ENCODE measurements at places on chromosomes 5 and 9.

- no peak for DNase-seq
These were observed 176.8 kb upstream of the RASEF start for GRCh38 chr9:83239747-83240146.

DNA sequence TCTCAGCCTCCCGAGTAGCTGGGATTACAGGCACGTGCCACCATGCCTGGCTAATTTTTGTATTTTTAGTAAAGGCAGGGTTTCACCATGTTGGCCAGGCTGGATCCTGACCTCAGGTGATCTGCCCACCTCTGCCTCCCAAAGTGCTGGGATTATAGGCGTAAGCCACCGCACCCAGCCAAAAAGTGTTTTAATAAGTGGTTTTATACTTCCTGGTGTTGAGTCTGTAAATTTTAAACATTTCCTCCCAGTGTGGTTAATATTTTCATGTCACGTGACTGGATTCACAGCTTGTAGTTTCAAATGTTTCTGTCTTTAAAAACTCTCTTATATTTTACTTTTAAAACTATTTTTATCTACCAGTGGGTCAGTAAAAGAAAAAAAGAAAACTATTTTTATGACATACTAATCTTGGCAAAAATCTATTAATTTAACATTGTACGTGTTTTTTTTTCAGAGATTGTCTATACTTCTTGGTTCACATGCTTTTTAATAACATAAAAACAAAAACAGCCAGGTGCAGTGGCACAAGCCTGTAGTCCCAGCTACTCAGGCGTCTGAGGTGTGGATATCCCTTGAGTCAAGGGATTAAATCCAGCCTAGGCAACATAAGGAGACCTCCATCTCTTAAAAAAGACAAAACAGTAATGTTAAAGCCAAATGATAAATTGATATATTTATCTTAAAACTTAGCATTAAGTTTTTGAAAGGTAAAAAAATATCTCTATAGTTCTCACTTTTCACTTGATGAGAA is 117.1 kb downstream of the DMXL1 start:
- DNase-seq, result no peak

DNA sequence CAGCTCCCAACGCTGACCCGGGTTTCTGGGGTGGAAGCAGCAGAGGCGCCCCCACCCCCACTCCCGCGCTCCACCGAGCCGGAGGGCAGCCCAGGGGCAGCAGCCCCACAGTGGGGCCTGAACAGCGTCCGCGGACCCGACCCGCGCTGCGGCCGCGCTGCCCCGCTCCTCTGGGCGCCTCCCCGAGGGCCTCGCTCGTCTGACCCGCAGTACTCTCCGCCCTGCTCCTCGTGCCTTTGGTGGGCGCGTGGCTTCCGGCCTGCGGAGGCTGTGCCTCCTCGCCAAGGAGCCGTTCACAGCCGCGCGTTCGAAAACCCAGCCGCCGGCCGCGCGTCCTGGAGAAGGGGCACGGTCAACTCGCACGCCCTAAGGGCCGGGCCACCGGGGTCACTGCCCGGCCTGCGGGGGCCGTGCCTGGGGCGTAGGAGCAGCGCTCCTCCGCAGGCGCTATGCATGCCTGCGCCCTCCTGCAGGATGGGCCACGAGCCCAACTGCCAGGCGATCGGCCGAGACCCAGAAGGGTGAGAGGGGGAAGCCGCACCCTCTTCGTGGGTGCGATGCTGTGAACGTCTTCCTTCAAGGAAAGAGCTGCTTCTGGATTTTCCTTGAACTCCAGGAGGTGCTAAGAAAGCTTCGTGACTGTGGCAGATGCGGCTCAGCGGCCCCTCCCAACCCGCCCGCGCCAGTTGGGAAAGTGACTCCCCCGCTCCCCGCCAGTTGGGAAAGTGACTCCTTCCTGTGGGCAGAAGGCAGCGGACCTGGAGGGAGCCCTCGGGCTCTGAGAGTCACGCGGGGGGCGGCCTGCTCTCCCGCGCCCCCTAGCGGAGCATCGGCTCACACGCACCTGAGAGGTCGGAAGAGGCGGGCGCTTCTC is 82.7 kb downstream of the HSD17B3 start:
- DNase-seq, result peak; percentile 45

DNA sequence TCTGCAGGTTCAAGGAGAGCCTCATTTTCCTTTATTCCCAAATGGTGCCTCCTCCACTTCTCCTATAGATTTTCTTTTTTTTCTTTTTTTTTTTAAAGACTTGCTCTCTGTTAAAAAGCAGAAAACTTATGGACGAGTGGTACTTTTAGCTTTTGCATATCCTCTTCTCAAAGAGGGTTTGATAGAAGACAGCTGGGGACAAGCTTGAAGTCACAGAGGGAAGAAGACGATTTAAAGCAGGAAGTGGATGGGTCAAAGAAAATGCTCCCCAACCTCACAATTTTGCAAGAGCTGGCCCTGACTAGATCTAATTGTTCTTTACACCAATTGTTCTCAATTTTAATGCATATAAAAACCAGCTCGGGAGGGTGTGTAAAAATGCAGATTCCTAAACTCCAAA is 48.9 kb downstream of the APBA1 start:
- DNase-seq, result no peak

- no peak for DNase-seq
These were observed 240.7 kb upstream of the DAPK1 start for GRCh38 chr9:87256973-87257372.

DNA sequence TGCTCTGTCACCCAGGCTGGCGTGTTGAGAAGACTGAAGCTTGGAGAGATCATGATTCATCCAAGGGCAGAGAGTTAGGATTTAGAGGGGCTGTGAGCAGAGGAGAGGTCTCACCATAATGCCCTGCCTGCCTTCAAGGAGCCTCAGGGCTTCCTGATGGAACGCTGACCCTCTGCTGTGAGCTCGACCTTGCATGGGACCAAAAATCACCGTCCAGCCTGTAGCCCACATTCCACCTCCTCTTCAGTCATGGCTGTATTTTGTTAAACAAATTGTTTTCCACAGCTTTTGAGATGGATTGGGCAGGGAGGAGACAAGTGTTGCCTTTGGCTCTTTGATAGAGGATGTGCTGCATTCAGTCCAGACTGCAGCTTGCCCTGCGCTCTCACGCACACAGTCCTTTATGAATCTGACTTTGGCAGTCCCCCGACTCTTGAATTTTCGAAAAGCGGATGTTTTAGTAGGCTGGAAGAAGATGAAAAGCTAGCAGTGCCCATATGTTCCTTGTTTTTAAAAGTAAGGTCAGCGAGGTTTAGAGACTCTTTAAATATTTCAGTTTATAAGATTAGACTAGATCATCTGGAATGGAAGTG is 79.5 kb downstream of the MVB12B start:
- DNase-seq, result no peak

DNA sequence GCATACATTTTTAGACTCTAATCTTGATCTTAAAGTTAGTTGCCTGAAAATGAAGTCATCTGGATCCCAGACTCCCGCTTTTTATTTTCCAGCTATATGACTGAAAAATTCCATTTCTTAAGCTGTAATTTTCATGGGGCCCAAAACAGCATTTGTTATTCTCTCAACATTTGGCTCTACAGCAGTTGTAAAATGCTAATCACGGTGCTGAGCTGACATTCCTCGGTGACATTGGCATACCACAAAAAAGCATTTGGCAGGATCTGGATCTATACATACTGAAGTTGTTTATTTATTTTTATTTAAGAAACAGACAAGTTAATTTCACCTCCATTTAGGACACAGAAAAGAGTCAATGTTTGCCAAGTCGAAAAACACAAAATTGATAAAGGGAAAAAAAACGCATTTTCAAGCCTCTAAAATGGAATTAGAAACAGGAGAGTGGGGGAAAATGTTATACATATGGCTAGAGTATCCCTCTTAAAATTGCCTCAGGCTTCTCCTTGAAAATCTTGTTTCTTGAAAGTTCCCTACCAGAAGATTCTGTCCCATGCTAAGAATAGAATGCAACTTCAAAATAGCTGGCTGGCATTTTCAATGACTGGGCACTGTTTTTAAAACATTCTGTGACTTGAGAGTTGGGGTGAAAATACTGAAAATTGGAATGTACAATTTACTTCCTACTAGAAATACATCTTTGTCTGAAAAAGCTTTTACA is 207.5 kb upstream of the TBCA start:
- DNase-seq, result no peak

DNA sequence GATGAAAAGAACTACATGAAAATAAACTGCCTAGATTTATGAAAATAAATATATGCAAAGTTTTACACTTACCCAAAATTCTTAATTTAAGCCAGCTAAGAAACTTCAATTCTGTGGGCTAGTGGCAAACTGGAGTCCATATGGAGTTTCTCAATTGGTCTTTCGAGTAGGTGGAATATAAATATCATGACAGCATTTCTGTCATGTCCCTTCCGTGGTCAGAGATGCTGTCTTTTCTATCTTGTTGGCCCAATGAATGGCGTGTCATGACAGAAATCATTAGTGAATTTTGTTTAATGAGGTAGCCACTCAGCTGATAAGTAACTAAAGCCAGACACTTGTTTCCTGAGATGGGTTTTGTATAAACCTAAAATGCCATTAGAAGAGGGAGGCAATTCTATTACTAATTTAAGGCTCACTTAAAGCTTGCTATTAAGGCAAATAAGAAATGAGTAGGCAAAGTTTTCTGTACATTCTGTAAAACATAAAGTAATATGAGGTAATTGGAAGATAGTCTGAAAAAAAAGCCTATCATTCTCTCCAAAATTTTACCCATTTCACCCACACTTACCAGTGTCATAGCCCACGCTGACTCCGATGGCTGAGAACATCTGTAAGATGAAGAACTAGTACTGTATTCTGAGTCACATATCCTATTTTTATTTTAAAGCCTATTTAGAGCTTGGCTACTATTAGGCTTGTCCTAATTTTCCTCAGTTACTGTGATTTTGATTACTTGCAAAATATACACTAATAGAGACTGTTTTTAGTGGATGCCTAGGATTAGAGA is 419.3 kb upstream of the MEF2C start:
- DNase-seq, result no peak

- DNase-seq, result no peak
These were observed 1061.8 kb downstream of the CDH12 start for GRCh38 chr5:21791304-21791703.

DNA sequence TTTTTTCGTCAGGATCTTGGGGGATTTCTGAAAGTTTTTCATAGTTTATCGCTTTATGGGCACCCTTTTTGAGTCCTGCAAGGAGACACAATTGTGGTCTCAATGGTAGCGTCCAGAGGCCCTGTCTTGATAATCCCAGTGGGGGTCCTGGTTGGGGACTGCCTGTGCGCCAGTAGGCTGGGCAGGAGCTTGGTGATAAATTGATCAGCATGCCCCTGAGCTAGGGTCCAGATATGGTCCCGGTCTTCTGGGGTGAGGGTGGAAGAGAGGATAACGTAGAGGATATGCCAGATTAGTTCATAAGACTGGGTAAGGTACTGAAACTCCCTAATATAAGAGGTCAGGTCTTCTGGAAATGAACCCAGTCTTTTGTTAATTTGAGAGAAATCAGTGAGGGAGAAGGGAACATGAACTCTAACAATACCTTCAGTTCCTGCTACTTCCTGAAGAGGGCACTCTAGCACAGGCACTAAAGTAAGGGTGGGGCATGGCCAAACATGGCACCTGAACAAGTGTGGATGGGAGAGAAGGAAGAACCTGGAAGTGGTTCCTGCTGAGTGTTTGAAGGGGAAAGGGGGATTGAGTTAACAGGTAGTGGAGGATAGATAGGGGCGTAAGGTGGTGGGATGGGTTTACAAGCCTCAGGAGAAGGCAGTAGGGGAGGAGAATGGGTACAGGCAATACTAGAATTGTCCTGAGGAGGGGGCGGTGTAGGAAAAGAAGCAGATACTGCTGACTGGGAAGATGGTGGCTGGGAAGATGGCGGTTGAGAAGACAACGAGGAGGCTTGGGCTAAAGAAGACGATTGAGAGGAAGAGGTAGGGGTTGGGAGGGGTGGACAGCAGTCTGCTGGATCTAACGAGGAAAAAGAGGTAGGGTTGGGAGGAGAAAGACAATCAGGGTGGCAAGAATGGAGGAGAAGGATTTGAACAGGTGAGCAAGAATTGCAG is 33.8 kb upstream of the ANXA2R start:
- DNase-seq, result peak; percentile 80

DNA sequence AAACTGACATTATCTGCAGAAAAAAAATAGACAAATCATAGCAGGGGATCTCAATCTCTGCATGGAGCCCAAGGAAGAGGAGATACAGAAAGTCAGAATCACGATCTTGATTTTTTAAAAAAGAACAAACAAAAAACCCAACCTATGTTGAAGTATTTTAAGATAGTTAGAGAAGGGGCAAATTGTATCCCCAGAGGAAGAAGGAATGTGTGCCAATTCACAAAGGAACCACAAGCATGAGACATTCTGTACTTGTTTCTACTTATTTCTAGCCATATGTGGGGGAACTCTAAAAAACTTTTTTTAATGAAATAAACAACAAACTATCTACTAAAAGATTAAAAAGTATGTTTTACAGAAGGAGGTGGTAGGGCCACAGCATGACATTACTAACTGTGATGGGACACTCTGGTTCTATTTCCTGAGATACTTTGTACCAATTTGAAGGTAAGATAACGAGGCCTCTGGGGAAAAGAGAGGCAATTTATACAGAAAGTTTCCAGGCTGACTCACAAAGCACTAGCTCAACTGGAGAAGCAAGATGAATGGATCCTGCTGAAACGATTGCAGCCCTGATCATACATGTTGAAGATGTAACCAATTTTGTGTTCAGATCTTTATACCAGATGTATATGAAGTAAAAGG is 22.5 kb downstream of the RANBP3L start:
- no peak for DNase-seq

DNA sequence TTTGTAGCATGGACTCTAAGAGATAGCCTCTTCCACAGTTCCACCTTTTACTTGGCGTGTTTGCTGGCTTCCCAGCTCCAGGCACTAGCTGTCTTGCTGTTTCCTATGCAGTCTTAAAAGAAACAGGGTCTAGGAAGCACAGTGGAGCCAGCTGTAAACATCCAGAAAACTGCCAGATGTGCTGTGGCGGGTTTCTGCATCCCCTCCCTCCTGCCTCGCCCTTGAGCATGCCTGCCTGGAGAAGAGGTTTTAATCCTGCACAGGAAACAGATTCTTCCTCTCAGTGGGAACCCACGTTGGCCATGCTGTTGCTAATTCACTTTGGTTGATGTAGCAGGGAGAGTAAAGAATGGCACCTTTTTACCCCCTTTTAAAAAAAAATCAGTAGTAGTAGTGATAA is 121.3 kb downstream of the RPS23 start:
- DNase-seq, result no peak

DNA sequence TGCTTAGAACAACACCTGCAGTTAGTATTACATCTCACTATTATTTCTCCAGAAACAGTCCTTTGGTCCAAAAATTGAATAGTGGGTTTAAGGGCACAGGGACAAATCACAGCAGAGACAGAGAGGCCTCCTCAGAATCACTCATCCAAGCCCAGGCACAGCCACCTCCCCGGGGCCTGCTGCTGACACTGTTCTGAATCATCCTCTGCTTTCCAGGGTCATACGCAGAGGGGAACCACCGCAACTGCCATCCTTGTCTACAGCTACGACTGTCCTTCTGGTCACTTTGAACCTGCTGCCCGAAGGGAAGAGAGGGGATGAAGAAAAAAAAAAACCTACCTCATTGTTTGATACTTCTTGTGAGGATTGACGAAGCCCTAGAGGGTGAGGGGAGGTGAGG is 35.3 kb upstream of the MAN2A1 start:
- DNase-seq, result no peak

GRCh38 chr5:168962306-168962705 is 338.6 kb downstream of the SLIT3 start:
- no peak for DNase-seq
